HT-29 (cell line): ENCODE measurements at places on chromosomes 7 and 10.
A peak's percentile ranks its signal among the peaks of the same experiment; 100 is the strongest.

DNA sequence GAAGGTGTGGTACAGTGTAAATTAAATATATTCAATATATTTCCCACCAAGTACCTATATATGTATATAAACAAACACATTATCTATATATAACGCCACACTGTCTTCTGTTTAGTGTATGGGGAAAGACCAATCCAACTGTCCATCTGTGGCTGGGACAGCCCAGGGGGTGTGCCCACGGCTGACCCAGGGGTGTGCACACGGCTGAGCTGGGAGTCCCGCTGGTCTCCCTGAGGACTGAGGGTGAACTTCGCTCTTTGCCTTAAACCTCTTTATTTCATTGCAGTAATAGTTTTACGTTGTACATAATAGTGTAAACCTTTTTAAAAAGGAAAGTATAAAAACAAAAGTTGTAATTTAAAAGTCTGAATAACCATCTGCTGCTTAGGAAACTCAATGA is 6.3 kb downstream of the EN2 start:
- no peak for DNase-seq

DNA sequence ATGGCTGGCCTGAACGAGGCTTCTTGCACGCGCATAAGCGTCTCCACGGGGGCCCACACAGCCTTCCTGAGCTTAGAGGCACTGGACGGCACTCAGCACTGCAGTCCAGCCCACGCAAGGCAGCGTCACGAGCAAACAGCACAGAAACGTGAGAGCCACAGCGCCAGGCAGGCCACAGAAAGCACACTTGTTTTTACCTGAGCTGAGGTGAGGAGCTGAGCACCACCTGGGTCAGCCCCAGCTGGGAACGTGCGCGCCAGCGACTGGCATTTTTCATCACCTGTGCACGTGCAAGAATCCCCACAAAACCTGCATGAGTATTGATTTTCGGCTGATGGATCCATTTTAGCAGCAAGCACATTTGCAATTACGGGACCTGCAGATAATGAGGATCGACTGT is 26.7 kb downstream of the IQCE start:
- no peak for DNase-seq

DNA sequence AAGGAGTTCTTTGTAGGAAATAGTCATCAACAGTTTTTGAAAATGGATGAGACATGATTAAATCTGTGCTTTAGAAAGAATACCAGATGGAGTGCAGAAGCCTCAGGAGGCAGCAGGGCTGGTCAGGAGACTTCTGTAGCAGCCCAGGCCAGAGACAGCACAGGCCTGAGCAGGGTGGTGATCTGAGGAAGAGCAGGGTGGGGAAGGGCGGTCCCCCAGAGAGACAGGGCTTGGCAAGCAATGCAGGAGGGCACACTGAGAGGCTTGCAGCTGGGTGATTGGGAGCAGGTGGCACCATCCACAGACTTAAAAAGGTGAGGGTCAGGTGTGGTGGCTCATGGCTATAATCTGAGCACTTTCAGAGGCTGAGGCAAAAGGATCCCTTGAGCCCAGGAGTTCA is 4.3 kb upstream of the SMKR1 start:
- DNase-seq: no peak

- DNase-seq: no peak
Observed at GRCh38 chr7:152986376-152986775, 226.8 kb downstream of the ACTR3B start.

DNA sequence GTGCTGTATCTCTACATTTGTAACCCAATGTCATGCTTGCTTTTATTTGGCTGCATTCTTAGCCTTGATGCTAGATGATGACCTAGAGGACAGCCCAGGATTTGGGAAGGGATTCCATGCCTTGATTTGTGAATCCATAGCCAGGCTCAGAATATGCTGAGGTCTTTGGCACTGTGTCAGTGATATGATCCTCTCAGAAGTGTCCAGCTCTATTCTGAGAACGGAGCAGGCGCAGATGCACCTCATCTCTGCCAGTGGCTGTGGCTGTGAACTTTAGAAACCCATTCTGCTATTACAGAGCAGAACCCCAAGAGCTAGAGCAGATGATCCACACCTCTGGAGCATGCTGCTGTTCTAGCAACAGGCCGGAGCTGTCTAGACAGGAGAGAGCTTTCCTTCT is 212.8 kb downstream of the TRIL start:
- DNase-seq: no peak

GRCh38 chr10:130025811-130026485 is 61.9 kb upstream of the EBF3 start:
- DNase-seq: no peak

DNA sequence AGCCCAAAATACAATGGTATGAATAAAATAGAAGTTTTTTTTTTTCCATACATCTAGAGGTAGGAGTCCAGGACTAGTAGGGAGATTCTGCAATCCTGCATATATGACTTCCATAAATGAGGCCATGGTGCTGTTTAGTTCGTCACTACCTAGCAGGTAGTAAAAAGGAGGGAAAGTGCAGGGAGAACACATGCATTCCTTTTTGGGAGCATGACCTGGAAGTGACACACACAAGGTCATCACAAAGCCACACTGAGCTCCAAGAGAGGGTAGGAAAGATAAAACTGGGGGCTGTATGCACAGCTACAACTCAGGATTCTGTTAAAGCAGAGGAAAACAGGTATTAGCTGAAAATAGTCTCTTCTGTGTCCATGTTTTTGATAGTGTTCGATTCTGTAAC is 2.2 kb downstream of the CROT start:
- DNase-seq: no peak

DNA sequence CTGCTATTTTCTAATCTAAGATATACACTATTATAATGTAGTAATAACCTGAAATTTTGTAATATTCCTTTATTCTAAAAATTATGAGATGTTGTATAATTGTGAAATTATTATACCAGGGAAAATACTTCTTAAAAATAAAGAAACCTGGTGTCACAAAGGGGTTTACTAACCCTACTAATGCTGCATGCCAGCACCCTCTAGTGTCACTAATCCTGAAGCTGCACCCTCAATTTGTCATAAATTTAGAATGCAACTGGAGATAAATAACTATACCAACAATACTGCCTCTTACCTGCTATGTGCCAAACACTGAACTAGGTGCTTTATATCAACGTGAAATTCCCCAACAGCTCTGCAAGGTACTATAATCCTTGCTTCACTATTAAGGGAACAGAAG is 30.8 kb downstream of the TM9SF3 start:
- peak; percentile 38 for DNase-seq

- no peak for DNase-seq
Observed at GRCh38 chr10:14652816-14653215, 121.9 kb downstream of the FAM107B start.

DNA sequence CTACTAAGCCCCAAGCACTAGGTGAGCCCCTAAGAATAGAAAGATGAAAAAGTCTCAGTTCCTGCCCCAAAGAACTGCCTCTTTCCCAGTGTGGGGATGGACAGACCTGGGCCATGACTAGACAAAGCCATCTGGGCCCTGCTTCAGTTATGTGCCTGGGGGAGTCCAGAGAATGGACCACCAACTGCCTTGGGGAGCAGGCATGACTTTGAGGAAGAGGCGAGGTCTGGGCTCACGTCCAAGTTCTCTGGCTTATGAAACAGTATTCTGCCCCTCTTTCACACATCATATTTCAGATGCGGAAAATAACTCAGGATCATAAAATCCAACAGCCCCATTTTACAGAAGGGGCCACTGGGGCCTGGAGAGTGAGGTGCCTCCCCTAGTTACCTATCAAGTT is 80.3 kb downstream of the PLXNA4 start:
- DNase-seq: no peak

GRCh38 chr10:31073996-31074721 is 42.5 kb upstream of the ZNF438 start:
- no peak for DNase-seq

GRCh38 chr10:9613338-9614075 is 1404.2 kb upstream of the CELF2 start:
- no peak for DNase-seq

- DNase-seq: no peak
Observed at GRCh38 chr10:33863352-33863751, 528.9 kb upstream of the NRP1 start.

DNA sequence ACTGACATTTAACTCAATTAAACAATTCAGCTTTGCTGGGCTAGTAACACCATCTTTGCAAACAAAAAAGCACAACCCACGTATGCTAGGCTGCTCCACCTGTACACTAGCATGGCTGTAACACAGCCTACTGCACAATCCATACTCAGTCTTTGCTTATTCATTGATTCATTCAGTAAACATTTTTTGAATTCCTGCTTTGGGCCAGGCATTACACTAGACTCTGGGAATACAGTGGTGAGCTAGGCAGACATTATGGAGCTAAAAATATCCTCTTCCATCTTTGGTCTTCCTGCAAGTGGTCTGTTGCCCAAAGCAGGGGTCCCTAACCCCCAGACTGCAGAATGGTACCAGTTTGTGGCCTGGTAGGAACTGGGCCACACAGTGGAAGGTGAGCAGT is 9.9 kb downstream of the CNNM1 start:
- peak; percentile 58 for DNase-seq

DNA sequence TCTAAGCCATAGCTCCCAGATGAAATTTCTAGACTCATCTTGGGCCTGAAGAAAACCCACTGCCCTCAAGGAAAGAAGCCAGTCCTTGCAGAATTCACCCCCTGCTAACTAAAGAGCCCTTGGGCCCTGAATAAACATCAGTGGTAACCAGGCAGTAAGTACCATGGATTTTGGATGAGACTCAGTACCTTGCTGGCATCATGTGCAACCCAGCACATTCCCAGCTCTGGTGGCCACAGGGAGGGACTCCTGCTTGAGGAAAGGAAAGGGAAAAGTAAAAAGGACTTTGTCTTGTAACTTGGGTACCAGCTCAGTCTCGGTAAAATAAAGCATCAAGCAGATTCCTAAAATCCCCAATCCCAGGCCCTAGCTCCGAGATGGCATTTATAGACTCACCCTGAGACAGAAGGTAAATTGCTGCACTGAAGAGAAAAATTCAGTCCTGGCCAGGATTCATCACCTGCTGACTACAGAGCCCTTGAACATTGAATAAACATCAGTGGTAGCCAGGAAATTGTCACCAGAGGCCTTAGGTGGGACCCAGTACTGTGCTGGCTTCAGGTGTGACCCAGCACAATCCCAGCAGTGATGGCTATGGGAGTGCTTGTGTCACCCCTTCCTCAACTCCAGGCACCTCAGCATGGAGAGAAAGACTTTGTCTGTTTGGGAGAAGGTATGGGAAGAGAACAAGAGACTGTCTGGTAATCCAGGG is 31.2 kb upstream of the SFTPD start:
- no peak for DNase-seq

- DNase-seq: no peak
Observed at GRCh38 chr7:75988568-75989499, 5.6 kb downstream of the TMEM120A start.

DNA sequence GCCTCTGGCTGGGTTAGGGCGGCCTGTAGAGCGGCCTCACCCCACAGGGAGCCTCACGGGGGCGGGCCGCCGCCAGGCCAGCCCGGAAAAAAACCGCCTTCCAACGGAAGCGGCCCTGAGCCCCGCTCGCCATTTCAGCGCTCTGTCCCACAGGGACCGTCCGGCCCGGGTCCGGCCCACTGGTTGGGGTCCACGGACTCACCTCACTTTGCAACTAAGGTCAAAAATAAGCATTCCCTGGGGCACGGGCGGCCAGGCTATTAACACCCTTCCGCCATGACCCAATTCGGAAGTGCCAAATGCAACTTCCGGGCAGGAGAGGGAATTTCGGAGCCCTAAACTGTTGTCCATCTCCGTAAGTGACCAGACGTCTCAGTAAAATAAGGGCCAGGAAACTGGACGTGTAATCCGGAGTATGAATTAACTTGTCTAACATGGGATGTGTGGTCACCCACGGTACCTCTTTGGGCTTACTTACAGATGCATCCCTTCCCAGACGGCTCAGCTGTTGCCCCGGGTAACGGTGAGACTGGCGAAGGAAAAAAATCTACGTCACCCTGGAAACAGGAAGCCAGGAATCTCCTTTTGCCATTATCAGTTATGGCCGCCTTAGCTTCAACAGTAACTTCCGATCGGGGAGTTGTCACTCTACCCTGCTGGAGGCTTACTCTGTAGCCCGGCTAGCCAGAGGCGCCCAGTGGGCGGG is at the start of gene BBIP1:
Gene BBIP1 (minus strand): TSS at position 538 of the 706 bp plus-strand sequence. CDS start 1,023 bp downstream, outside the sequence.
- peak; percentile 99 for DNase-seq

- DNase-seq: peak; percentile 10
Observed at GRCh38 chr7:153090764-153091163, 331.2 kb downstream of the ACTR3B start.

DNA sequence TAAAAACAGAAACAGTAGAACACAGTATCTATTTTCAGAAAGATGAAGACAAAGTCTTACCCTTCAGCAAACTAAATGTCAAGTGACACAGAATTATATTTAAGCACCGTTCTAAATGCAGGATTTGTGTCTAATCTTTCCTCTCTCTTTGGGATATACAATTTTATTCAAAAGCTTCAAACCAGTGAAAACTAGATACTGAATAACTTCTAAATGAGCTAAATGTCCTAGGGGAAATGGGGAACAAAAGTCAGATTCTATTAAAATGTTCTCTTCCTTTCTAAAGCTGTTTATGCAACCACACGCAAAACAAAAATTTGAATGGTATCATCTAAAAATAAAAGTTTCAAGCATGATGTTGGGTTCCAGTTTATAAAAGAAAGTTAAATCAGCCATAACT is 136.4 kb upstream of the AOAH start:
- DNase-seq: no peak

DNA sequence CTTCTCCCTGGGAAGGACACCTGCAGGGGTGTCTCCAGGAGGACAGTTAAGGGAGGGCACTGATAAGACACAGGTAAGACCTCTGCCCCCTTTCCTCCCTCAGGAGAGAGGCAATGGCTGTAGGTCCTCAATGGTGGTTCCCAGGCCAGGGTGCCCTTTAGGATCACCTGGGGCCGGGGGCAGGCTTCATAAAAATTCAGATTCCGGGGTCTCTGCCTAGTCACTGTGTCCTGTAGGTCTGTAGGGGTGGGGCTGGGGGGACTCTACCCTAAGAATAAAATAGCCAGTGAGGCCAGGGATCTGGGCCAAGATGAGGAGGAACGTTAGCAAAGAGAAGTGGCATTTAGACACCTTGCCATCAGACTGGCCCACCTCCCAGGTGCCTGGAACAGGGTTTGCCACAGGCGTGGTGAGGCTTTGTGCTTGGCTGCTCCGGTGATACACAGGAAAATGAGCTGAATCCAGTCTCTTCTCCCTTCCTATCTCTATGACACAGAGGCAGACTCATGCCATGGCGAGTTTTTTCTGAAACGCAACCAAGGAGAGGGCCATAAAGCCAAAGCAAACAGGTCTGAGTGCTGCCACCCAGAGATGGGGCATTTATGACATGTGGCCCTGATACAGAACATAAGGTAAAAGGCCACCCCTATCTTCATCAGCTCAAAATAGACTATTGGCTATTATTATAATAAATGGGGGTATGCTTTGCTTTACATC is 52.6 kb downstream of the SH3PXD2A start:
- no peak for DNase-seq
